ENCODE measurements at places on chromosomes 3 and 15.

GRCh38 chr3:35500641-35501350 is 138.5 kb upstream of the ARPP21 start:
- DNase-seq = no peak

DNA sequence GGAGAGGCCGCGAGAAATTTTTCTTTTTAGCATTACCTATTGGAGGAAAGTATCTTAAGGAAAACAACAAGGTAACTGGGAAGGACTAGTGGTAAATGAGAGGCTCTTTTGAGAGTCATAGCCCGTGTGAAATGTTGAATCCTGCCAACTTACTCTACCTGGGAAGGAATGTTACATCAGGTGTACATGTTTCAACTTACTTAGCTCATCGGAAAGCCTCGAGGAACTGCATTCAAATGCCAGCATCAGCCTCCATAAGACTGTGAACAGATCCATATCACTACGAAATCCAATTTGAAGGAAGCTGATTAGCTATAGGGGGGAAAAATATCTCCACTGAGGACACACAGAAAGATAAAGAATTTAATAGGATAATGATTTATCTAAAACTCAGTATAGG is 72.3 kb upstream of the PDZRN3 start:
- DNase-seq = no peak

- no peak for DNase-seq
Observed at GRCh38 chr3:156236556-156237260, 116.3 kb downstream of the KCNAB1 start.

- DNase-seq = no peak
Observed at GRCh38 chr3:22585504-22585903, 617.6 kb upstream of the UBE2E2 start.

- no peak for DNase-seq
Observed at GRCh38 chr3:152745646-152746045, 89.3 kb upstream of the P2RY1 start.

DNA sequence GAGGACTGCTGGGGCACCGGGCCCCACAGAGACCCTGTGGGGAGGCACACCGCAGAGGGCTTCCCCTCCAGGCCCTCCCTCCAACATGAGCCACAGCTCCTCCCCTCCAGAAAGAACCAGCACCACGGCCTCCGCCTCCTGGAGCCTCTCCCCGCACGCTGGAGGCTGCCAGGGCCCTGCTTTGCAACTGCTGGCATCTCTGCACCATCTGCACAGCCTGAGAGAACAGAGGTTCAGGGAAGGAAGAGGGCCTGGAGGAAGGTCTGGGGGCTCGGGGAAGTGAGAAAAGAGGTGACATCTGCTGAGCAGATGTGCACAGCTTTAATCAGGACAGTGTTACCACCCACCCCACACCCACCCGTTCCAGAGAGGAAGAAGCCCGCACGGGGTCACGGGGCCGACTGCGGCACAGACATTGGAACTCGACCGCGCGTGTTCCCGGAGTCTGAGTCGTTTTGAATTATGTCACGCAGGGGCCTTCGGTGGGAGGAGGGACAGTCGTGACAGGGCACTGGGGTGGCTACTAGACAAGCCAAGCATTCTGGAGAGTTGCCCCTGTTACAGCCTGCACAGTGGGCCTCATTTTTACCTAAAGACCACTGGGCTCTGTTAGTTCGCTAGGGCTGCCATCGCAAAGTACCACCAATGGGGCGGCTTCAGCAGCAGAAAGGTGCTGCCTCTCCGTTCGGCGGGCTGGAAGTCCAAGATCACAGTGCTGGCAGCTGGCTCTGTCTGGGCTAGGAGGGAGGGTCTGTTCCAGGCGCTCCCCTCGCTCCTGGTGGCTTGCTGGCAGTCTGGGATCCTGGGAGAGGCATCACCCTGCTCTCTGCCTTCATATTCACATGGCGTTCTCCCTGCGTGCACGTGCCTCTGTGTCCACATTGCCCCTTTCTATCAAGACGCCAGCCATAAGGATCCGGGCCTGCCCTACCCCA is 194.8 kb downstream of the XXYLT1 start:
- peak; percentile 53 for DNase-seq

GRCh38 chr15:31396881-31397560 is 70.4 kb downstream of the KLF13 start:
- DNase-seq = peak; percentile 66

GRCh38 chr3:187782006-187782405 is 36.7 kb upstream of the BCL6 start:
- no peak for DNase-seq

GRCh38 chr3:25727316-25727715 is 55.9 kb downstream of the NGLY1 start:
- DNase-seq = no peak

DNA sequence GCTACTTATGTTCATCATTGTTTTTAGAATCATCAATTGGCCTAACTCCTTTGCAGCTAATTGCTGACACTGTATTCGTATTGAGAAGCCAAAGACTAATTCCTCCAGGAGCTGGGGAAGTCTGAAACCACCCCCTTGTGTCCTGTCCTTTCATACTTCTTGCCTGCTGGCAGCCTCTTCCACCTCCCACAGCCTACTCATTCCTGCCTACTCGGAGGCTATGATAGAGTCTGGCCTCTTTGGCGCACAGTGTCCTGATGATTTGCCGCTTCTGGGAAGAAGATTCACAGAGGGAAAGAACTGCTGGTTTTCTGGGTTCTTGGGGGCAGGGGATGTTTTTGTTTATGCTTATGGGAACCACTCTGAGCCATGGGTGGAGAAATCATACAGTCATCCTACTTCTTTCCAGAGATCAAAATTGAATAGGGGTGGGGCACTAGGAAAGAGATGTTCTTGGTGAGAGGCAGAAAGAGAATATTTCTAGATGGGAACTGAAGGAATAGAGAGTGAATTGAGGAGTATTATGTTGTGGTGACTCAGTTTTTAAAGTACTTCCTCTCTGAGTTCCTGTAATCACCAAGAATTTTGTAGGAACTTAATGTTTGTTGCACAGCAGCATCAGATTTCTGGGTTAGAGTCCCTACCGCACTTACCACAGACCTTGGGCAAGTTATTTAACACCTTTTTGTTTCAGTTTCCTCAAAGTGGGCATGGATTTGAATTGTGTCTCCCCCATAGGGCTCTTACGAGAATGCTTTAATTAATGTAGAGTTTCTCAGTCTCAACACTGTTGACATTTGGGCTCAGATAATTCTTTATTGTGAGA is 22.1 kb upstream of the SCAANT1 start:
- DNase-seq = peak; percentile 57

- DNase-seq = no peak
Observed at GRCh38 chr3:185992831-185993374, 55.1 kb upstream of the TRA2B start.

GRCh38 chr15:58742022-58742813 is 7.3 kb downstream of the ADAM10 start:
- no peak for DNase-seq

- no peak for DNase-seq
Observed at GRCh38 chr3:131221731-131222130, 159.8 kb upstream of the NUDT16 start.

DNA sequence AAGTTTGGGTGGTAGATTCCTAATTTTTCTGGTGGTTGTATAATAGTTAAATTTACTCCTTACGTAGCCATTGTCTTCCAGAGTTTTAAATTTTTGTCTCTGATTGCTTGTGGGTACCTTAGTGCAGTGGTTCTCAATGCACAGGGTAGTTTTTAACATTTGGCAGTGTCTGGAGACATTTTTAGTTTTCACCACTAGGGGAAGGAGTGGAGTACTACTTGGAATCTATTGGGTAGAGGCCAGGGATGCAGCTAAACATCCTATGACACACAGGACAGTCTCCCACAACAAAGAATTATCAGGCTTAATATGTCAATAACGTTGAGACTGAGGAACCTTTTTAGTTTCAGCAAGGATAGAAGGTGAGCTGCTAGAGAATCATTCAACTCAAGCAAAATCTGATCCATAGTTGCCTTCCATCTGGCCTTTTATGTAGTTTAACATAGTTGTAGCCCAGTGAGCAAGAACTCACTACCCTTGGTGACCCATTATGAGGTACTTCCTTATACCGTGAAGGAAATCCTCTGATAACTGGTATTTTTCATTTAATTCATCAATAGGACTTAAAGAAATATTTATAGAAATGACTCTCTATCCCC is 8.6 kb upstream of the STX19 start:
- peak; percentile 52 for DNase-seq

DNA sequence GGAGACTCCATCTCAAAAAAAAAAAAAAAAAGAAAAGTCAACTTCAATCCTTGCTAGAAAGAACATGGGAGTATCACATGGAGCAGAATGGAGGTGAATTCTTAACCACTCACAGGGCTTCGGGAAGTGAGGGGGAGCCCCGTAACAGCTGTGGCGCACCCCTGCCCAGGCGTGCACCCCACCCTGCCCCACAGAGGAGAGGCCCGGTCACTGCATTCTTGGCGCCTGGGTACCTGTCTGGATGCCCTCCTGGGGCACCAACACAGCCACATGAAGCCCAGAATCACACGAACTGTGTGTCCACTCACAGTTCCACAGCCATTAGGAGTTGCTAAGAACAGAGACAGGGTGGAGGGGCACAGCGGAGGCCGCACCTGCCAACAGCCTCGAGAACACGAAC is 51.8 kb downstream of the NIPA2 start:
- DNase-seq = no peak

DNA sequence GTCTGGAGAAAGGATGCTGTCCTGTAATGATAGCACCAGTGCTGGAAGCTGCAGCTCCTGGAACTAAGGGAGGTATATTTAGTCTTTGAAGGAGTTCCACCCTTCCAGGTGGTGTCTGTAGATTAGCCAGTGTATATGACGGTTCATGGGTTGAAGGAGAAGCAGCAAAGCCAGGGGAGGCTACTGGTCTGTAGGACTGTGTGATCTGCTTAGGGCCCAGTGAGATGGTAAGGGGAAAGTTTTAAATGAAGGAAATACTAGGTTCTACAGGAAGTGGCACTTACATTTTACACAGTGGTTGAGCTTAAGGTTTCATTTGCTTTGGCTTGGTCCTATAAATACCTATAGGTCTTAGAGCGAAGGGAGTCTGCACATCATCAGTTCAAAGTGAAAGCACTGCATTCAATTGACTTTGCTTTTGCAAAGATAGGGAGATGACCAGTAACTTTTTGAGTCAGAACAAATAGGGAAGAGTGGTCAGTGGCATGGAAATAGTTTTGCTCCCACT is 5.6 kb downstream of the SLC25A38 start:
- no peak for DNase-seq

- DNase-seq = no peak
Observed at GRCh38 chr15:68220967-68221366, 8.6 kb downstream of the CLN6 start.

DNA sequence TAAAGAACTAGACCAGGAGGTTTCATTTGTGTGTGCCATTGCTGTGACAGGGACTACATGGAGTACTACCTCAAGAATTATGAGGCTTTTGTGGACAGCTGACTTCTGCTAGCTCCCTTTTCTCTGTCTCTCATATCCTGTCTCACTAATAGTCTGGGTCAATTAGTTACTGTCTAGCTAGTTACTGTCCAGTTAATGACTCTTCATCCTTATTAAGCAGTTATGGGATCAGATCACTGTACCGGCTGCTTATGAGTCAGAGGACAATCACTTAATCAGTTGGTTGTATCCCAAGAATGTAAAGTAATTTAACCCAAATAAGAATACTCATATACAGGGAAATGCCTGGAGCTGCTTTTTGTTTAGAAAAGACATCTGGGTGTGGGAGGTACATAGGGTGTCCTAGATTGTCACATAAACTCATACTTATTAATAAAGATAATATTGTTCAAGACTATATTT is 158.0 kb downstream of the CDIN1 start:
- no peak for DNase-seq

- DNase-seq = peak; percentile 67
Observed at GRCh38 chr15:81338170-81339007, 14.4 kb upstream of the STARD5 start.

- no peak for DNase-seq
Observed at GRCh38 chr3:88440701-88441100, 290.9 kb downstream of the C3orf38 start.

GRCh38 chr15:77516076-77516475 is 95.4 kb downstream of the HMG20A start:
- no peak for DNase-seq

- DNase-seq = no peak
Observed at GRCh38 chr15:88695101-88695500, 56.3 kb downstream of the ISG20 start.

GRCh38 chr3:132161608-132162007 is 126.8 kb upstream of the CPNE4 start:
- DNase-seq = no peak
